ENCODE measurements at places on chromosomes 4 and X.

- DNase-seq, result no peak
Observed at GRCh38 chrX:11103751-11104150, 7.4 kb upstream of the HCCS start.

DNA sequence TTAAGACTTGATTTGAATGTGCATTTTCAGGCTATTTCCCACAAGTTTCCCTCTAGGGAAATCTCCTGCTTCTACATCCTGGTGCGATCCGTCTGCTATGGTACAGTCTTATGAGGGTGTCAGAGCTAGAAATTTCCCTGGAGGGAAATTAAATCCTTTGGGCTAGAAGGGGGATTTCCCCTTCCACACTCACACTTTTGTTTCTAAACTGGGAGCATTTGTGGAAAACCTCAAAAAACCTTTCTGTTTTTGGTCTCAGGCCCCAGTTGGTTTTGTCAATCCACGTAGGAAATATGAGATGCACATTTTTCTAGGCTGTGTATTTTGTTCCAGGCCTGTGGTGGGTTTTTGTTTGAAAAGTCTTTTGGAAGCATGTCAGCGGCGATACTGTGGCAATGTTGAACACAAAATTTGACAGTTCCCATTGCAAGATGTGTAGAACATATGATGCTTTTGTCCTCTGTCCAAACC lies 17.8 kb downstream of the HMGB3 start:
- DNase-seq, result no peak

GRCh38 chrX:43633757-43634156 lies 22.3 kb upstream of the MAOA start:
- DNase-seq, result no peak

GRCh38 chr4:87353592-87353991 lies 30.9 kb upstream of the HSD17B13 start:
- peak; percentile 44 for DNase-seq

DNA sequence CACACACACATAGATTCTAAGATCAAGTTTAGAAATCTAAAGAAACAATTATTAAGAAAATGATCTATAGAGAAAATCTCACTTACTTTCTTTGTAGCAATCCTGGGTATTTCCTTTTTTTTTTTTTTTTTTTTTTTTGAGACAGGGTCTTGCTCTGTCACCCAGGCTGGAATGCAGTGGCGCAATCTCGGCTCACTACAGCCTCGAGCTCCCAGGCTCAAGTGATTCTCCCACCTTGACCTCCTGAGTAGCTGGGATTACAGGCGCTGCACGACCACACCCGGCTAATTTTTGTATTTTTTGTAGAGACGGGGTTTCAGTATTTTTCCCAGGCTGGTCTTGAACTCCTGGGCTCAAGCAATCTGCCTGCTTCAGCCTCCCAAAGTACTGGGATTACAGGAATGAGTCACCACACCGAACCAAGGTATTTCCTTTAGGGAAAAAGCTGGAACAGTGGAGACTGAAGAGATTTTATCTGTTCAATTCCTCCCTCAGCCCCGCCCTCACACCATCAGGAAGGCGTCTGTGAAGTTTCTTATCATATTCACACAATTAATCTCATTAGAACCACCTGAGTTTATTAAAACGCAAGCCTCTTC lies at the start of gene TRIML2:
Gene TRIML2 (minus strand): TSS at position 447 of the 599 bp plus-strand sequence. CDS start 4,235 bp downstream, outside the sequence.
- DNase-seq, result no peak

DNA sequence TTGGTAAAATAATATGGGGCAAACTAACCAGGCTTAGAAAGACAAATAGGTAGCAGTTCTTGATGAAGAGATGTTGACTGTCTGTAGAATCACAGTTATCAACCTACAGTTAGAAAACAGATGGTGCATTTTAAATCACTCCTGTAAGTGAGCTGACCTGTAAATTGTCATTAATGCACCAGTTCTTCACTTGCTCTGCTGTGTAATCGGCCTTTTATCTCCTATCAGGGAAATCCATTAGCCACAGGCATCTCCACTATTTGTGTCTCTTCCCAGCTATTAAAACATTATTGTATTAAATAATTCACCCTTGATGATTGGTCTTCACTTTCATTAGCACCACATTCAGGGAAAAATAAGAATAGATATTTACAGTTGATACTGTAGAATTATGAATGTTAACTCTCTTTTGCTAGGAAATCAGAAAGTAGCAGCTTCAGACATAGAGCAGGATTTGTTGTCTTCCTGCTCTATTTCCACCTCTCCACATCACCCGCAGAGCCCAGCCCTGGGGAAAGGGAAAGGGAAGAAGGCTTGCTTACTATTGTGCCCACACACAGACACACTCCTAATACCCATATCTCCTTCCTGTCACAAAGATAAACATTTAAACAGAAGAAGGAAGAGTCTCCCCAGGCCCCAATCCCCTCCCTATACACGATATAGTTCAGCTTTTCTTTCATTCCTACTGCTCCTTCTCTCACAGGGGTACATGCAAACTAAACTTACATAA lies 97.1 kb downstream of the REELD1 start:
- DNase-seq, result no peak
